COR-L47 (cell line): ENCODE measurements at places on chromosomes 3 and 15.

DNA sequence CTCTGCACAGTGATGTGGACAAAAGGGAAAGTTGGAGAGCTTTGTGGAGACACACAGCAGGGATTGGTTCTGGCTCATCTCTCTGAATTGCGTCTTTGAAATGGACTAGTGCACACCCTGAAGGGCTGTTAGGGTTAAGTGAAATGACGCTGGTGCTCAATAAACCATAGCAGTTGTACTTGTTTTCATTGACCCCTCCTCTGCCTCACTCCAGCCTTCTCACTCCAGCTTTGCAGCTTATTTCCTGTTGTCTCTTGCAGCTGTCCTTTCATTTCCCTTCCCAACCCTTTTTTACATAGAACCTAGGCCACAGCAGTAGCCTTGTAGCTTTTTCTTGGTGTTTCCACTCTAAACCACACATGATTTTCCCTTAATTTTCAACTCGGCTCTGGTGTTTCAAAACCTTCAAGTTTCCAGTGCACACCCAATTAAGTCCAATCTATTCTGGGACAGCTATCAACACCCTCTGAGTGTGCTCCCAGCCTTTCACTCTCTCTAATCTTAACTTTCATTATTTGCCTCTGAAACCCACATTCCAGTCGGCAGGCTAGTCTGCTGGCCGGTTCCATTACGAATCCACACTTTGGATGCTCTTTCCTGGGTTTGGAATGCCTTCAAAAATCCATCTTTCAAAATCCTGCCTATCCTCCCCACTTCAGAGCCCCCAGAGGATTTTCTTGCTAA is 6.4 kb downstream of the C3orf52 start:
- DNase-seq = no peak

DNA sequence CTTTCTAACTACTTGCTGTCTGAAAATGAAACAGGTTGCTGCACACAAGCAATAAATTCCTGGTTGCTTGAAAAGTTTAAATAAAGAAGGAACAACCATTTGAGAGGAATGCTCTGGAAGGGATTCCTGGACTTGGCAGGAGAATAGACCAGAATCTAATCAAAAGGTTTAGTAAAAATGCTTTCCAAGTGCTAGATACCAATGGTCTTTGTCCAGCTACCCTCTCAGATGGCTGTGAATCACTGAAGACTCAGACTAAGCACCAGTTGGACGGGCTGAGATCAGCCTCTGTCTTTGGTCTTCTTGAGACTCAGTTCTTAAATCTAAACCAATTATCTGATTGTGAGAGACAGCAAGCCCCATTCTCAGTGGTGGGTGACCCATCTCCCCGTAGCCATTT is 27.7 kb upstream of the LPP start:
- DNase-seq = no peak

GRCh38 chr3:194574639-194575483 is 58.4 kb downstream of the TMEM44 start:
- no peak for DNase-seq

DNA sequence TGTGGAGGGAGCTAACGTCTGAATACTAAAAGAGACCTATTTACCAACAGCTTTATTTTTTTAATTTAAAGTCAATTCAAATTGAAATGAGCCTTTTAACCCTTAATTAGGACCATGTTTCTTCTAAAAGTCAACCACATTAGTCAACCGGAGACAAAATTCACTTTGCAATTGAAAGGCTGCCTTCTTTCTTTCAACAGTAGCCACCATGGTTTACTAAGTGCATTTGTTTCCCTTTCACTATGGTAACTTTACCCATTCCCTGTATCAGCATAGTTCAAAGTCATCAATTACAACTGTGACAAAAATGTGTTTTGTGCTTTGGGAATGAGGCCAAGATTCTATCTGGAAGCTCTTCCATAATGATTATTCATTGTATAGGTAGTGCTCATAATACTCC is 225.4 kb downstream of the EPHA3 start:
- no peak for DNase-seq

DNA sequence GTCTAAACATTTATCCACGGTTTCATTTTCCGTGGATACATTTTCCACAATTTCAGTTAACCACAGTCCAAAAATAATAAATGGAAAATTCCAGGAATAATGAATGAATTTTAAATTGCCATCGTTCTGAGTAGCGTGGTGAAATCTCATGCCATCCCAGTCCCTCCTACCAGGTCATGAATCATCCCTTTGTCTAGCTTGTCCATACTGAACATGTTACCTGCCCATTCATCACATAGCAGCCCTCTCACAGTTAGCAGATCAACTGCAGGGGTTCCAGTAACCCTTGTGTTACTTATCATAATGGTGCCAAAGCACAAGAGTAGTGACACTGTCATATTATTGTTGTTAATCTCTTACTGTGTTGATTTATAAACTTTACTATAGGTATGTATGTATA is 124.5 kb downstream of the GSK3B start:
- no peak for DNase-seq

DNA sequence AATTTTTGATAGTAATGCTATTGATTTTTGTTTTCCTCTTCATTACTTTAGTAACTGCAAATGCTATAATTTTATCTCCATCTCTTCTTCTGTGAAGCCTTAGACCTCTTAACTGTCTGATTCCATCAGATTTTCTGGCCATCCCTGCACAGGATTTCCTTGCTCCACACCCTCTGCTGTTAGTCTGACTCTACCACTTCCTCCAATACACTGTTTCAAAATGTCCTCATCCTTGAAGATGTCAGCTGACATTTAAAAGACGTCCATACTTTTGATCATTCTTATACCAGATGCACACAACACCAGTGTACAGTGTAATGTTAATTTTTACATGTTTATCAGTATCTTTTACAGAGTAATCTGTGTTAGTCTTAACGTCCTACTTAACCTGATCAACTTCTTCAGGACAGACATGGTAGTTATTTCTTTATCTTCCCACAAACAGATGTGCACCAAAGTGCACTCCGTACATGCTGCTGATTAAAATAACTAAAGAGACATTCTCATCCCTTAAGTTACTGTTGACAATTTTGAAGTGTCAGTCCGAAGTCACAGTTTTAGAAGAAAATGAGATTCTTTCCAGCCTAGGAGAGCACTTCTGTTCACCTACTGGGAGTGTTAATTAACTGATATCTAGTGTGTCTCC is 102.4 kb upstream of the RASGRP1 start:
- DNase-seq = no peak

GRCh38 chr15:85407421-85408269 is 27.2 kb downstream of the AKAP13 start:
- DNase-seq = no peak

- DNase-seq = no peak
Measured at GRCh38 chr3:189572249-189572648, 58.9 kb upstream of the TP63 start.

GRCh38 chr3:60728006-60728405 is 523.2 kb downstream of the FHIT start:
- no peak for DNase-seq

DNA sequence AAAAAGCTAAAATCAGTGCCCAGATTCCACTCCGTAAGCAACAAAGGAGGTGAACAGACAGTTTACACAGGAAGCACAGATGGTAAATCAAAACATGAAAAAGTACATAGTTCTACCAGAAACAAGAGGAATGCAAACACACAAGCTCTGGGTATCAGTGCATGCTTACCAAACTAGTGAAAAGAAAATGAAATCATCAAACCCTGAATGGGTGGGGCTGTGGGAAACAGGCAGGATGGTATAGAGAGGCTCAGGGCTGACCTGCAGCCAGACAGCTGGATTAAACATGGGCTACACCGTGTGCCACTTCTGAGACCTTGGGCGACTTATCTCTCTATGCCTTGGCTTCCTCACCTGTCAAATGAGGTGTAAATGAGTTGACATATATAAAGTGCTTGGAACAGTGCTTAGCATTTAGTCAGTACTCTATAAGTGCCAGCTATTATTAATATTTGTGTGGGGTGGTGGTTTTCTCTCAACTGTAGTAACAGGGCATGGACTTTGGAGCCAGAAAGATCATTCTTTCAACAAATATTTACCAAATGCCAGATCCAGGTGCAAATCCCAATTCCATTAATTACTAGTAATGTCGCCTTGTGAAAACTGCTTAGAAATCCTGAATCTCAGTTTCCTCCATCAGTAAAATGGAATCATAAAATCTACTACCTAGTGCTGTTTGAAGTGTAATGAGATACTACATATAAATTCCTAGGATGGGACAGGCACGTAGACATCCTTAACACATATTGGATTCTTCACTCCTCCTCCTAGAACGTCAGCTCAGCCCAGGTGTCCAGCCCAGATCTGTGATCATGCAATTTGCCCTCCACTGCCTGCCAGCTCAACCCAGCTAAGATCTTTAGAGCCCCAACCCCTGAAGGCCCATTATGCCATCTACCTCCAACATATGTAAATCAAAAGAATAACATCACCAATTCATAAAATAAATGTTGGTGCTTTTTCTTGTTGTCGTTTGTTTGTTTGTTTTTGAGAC is 55.5 kb upstream of the SMAD3 start:
- no peak for DNase-seq

GRCh38 chr3:77913524-77914174 is 873.8 kb downstream of the ROBO2 start:
- DNase-seq = no peak

DNA sequence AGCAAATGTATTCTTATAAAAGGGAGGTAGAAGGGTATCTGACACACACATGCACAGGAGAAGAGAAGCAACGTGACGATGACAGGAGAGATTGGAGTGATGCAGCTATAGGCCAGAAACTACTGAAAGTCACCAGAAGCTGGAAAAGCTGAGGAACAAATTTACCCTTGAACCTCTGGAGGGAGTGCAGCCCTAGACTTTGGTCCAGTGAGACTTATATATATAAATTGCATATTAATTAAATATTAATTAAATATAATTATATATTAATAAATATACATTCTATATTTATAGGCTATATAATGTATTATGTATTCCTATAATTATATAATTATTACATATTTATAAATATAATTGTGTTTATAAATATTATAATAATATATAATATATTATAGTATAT is 96.5 kb upstream of the LMCD1 start:
- no peak for DNase-seq

GRCh38 chr3:128217702-128218547 is 64.6 kb downstream of the EEFSEC start:
- DNase-seq = no peak

DNA sequence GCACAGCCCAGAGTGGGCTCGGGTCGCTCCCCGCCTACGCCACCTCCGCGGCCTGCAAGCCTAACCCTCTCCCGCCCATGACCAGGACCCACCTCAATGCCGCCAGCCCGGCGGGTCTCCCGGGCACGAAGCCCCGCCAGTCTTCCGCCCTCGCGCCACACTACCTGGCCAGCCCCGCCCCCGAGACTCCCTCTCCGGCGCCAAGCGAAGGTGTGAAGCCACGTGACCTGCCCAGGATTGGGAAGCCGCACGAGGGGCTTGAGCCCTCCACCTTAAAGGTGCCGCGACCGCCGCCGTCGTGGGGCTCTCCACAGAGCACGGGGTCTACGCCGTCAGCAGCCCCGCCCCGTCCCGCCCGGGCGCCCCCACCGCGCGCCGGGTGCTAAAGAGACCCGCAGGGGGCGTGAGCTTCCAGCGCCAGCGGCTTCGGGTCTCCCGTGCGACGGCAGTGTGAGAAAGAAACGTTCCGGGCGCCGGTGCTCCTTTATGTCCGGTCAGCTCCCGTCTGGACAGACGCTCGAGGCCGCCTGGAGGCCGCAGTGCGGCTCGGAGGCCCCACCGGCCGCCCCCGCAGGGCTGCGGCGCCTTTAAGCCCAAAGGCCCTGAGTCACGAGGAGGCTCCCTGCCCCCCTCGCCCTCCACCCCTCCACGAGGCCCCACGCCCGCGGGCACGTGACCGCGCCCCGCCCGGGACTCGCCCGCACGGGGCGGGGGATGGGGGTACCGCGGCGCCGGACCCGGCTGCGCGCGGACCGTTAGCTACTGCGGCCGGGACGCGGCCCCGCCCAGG is at the start of gene CPEB1:
TSS of gene CPEB1 (minus strand) at position 319 of the 790 bp plus-strand sequence. CDS start 18,904 bp downstream, outside the sequence.
- peak; percentile 1 for DNase-seq

- no peak for DNase-seq
Measured at GRCh38 chr15:45703670-45704328, 69.0 kb downstream of the SQOR start.

GRCh38 chr15:79743032-79743431 is 153.8 kb downstream of the MTHFS start:
- no peak for DNase-seq

- no peak for DNase-seq
Measured at GRCh38 chr15:83733206-83733605, 79.3 kb downstream of the ADAMTSL3 start.

- DNase-seq = no peak
Measured at GRCh38 chr3:6448011-6448410, 412.9 kb upstream of the GRM7 start.

DNA sequence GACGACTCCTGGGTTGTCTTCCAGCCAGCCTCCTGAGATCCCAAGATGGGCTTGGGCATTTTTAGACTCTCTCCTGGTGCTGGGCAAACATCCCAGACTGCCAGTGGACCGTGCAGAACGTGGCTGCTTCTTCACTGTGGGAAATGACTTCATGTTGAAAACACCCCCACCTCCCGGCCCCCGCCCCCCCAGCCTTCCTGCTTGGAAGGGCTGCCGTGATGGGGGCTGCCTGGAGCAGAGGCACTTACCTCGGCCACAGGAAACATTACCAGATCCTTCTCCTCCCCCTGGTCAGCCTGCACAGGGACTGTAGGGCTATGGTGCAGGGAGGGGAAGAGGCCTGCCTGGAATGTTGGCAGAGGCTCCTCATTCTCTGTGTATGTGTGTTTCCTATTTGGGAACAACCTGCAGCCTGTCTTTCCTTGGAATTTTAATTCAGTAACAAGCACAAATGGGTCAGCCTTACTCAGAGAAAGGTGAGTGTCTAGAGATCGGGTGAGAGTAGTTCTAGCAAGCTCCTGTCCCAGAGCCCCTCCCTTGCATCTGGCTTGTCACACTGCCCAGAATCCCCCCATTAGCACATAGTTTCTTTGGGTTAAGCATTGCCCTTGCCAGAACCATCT is 90.8 kb downstream of the ANP32A start:
- DNase-seq = no peak

GRCh38 chr15:34279368-34279767 is 54.6 kb downstream of the EMC4 start:
- no peak for DNase-seq

- DNase-seq = no peak
Measured at GRCh38 chr3:18830087-18830486, 318.2 kb upstream of the KCNH8 start.

DNA sequence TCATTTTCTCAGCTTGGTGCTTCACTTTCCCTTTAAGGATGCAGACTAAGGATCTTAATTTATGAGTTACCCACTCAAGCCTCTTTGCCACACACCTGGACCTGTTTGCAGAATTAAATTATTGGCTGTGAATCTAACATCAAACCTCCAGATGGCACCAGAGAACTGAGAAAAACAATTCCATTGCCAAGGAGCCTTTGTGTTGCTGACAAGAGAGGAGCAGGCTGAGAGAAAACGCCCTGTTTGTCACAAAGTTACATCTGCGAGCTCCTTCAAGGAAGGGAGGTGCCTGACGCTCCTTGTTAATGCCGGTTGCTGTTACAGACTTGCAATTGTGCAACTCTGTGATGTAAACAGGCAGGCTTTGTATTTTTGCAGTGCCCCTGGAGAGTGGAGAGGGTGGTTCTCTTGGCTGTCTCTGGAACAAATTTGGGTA is 36.3 kb upstream of the TMC3 start:
- DNase-seq = peak; percentile 67

GRCh38 chr15:29040370-29040751 is 154.6 kb downstream of the APBA2 start:
- no peak for DNase-seq

GRCh38 chr3:65633018-65633638 is 405.6 kb downstream of the MAGI1 start:
- DNase-seq = no peak
